ENCODE measurements at places on chromosomes 3 and 15. TPM values are rescaled to one million over a fixed set of nuclear protein-coding genes. Genes with fewer than 3 reads are reported as not detected.

The NEK10 gene
- total RNA-seq = 0.34 TPM

The EDC3 gene
- 17.4 TPM for total RNA-seq

The TRAIP gene
- total RNA-seq = 2.3 TPM

The CIB2 gene
- 1.3 TPM for total RNA-seq

The CCRL2 gene
- total RNA-seq = 1.5 TPM

The ASB14 gene
- total RNA-seq = not detected

The FAM227B gene
- total RNA-seq = 1.1 TPM

DNA sequence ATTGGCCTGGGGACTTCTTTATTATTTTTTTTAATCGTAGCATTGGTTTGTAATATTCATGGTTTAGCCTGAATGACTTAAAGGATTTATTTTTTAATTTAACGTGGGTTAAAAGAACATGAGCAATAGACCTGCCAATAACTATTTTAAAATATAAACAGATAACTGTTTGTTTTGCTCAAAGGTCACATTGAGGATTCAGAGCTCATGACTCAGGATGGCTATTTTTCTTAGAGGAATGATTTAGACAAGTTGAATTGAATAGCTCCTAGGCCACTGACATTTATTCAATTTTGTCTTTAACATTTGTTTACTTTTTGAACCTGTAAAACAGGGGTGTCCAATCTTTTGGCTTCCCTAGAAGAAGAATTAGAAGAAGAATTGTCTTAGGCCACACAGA lies 68.5 kb downstream of the ITPR1 start:
- no peak for DNase-seq

- no peak for DNase-seq
Measured at GRCh38 chr3:45205126-45205525, 21.0 kb downstream of the TMEM158 start.

GRCh38 chr3:172506094-172506493 lies 17.1 kb downstream of the TNFSF10 start:
- no peak for DNase-seq

DNA sequence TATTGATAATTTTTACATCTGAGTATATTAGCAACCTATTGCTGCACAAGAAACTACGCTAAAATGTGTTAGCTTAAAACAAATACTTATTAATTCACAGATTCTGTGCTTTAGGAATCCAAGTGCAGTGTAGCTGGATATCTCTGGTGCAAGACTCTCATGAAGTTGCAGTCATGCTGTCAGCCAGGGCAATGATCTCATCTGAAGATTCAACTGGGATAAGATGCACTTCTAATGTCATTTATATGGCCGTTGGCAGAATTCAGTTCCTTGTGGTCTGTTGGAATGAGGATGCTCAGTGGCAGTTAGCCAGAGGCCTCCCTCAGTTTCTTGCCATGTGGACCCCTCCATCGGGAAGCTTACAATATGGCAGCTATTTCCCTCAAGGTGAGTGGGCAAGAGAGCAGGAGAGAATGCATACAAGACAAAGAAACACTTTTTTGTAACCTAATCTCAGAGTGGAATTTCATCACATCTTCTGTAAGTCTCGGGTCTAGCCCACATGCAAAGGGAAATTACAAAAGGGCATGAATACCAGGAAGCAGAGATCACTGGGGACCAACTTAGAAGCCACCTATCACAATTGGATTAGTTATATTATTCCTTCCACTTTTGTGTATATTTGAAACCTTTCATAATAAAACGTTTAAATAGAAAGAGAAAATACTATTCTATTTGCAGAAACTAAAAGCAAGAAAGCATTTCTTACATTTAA lies 61.6 kb downstream of the DPH6 start:
- DNase-seq = no peak

DNA sequence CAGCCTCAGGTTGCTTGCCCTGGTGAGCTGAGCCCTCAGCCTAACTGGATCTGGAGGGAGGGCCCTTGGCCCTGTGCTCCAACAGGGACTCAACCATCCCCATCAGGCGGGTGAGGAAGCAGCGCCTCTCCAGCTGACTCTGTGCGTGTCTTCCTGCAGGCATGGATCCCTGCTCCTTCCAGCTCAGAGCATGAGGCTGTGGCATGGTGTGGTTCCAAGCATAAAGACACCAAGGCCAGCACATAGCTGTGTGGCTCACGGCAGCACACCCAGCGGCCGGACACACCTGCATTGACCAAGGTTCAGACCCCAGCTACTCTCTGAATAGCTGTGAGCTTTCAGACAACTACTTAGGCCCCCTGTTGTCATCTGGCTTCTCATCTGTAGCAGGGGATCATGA lies 131.0 kb upstream of the PLXNA1 start:
- DNase-seq = no peak

DNA sequence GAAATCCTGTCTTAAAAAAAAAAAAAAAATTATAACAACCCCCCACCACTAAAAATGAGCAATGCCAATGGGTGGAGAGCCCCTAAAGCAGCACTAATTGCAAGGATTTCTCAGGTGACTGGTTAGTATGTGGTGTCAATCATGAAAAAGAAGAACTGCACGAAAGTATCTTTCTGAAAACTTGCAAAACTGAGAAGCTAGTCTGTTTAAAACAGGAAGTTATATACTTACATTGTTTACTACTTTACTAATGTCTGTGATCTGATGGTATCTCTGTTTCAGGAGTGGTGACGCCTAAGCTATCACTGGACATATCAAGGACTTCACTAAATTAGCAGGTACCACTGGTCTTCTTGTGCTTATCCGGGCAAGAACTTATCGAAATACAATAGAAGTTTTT lies at the start of gene CCR3:
CCR3 (plus strand) TSS at position 341 of the 400 bp plus-strand sequence. CDS start 22,699 bp downstream, outside the sequence.
- DNase-seq = no peak

- DNase-seq = no peak
Measured at GRCh38 chr3:69108811-69109210, 13.6 kb downstream of the LMOD3 start.
